ENCODE measurements at places on chromosomes 7 and 10.
A peak's percentile ranks its signal among the peaks of the same experiment; 100 is the strongest.

DNA sequence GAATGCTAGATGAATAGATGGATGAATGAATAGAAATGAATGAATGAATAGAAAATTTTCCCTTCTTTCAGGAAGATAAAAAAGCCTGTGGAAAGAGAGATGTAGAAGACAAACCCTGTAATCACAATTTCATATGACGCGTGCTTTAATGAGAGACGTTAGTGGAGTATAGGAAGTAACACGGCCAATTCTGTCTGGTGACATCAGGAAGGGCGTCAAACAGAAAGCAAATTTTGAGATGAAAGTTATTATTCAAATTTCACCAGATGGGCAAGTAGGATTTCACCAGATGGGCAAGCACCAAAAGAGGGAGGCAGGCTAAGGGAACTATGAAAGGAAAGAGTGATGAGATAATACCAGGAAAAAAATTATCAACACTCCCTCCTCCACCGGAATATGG lies 128.9 kb upstream of the PRSS1 start:
- no peak for DNase-seq

- no peak for DNase-seq
Measured at GRCh38 chr7:90383861-90384260, 19.4 kb upstream of the CLDN12 start.

- DNase-seq, result no peak
Measured at GRCh38 chr10:45302573-45302972, 12.8 kb downstream of the OR13A1 start.

- no peak for DNase-seq
Measured at GRCh38 chr7:156842317-156842716, 50.7 kb downstream of the LMBR1 start.

DNA sequence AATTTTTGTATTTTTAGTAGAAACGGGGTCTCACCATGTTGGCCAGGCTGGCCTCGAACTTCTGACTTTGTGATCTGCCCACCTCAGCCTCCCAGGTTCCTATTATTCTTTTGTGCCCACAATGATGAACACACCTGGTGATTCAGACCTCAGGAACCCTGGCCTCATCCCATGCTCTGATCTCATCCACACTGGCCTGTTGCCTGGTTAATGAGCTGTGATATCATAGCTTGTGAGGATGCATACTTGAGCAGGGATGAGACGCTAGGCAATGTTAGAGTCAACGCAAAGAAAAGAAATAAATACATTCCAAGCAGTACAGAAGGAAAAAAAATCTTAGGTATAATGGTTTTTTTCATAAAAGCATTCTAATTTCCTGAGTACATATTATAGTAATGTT lies 82.4 kb upstream of the RNF32 start:
- no peak for DNase-seq

DNA sequence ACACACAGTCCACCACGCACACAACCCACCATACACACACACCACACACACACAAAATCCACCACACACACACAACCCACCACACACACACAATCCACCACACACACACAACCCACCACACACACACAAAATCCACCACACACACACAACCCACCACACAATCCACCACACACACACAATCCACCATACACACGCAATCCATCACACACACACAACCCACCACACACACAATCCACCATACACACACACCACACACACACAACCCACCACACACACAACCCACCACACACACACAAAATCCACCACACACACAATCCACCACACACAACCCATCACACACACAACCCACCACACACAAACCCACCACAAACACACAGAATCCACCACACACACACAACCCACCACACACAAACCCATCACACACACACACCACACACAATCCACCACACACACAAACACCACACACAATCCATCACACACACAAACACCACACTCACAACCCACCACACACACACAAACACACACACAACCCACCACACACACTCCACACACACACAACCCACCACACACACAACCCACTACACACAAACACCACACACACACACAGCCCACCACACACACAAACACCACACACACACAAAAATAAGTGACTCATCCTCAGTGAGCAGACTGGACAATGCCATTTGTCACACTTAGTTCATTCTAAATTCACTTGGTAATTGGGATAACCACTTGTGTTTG lies 8.8 kb upstream of the REPIN1 start:
- DNase-seq, result peak; percentile 13

DNA sequence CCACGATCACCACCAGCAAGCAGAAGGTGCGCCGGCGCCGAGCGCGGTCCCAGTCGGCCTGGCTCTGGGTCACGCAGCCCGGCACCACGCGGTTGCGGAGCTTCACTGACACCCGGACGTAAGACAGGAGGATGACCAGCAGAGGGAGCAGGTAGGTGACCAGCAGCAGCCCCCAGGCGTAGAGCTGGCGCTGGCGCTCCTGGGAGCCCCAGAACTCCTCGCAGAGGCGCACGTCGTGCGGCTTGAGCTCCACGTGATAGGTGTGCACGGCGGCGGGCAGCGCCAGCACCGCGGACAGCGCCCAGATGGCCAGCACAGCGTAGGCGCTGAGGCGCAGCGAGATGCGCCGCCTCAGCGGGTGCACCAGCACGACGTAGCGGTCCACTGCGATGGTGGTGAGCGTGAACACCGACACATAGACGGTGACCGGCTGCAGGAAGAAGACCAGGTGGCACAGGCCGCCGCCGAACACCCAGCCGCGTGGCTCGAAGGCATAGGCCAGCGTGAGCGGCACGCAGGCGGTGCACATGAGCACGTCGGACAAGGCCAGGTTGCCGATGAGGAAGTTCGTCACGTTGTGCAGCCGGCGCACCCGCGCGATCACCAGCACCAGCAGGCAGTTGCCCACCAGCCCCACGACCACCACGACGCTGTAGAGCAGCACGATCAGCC lies 920 bp downstream of the PRLHR start:
- peak; percentile 98 for DNase-seq

DNA sequence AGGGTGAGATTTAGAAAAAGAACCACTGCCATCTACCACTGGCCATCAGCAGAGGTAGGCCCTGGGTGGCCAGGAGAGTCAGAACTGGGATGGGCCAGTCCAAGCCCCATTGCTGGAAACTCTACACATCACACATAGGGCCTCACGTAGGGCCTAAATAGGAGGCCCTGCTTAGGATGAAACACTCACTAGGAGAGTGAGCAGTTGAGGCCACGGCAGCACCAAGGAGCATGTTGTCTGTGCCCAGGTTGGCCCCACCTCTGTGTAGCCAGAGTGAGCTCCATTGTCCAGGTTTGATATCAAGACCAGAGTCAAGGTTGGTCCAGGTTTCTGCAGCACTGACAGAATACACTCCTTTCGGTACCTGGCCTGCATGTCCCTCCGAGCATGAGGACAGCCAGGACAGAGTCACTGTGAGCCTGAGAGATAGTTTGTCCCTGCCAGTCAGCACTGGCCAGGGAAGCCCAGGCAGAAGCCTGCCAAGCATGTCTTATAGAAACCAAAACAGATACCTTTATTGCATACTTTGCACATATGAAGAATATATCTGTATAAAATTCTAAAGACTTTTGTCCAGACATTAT lies 77.9 kb upstream of the CAMK2B start:
- DNase-seq, result no peak

DNA sequence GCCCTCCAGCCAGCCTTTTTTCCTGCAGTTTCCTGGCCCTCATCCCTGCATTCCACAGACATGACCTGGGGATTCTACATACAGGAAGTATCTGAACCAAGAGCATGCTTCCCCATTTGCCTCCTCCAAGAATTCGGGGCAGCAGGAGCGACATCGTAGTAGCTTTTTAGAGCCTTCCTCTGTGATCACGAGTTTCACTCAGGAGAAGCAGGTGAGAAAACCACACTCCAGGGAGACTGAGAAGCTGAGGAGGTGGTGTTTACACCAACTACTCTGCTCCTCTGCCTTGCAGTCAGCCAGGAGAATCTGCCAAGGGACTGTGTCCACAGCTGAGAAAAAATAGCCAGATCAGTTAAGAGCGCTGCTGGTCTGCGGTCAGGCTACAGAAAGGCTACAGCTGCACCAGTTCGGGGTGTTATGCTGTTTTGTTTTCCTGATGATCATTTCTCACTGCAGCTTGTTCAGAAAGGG lies 54.1 kb downstream of the HSPA12A start:
- peak; percentile 76 for DNase-seq

DNA sequence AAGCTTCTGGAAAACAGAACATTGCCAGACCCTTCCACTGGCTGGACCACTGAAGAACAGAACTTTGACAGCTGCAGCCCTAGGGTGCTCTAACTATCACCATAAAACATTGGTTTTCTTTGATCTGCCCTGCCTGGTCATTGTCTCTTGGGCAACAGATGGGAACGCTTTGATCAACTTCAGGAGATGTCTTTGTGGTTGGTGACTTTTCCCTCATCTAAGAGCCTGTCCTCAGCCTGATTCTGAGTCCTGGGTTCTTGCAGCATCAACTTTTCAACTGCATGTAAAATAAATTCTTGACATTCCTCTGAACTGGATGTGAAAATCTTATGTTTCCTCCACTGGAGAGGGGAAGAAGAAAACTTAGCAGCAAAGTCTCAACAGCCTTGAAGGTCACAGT lies 53.1 kb upstream of the ZNRF2 start:
- DNase-seq, result no peak

DNA sequence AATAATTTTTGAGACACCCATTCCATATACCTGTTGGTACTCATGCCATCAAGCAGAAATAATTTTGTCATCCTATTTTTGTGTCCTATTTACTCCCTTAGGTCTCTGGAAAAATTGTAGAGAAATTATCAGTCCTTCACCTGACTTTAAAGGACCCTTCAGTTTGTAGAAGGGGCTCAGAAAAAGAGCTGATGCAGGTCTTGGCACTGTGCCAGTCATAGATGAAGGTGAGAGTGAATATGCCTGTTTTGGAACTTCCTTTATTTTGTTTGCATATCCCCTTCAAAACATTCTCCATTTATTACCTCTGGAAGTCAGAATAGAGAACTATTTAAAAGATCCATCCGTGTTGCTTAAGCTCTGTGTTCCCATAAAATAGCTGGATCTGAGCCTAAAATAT lies 321.0 kb upstream of the TPK1 start:
- no peak for DNase-seq

- no peak for DNase-seq
Measured at GRCh38 chr10:3978761-3979160, 193.8 kb upstream of the KLF6 start.

DNA sequence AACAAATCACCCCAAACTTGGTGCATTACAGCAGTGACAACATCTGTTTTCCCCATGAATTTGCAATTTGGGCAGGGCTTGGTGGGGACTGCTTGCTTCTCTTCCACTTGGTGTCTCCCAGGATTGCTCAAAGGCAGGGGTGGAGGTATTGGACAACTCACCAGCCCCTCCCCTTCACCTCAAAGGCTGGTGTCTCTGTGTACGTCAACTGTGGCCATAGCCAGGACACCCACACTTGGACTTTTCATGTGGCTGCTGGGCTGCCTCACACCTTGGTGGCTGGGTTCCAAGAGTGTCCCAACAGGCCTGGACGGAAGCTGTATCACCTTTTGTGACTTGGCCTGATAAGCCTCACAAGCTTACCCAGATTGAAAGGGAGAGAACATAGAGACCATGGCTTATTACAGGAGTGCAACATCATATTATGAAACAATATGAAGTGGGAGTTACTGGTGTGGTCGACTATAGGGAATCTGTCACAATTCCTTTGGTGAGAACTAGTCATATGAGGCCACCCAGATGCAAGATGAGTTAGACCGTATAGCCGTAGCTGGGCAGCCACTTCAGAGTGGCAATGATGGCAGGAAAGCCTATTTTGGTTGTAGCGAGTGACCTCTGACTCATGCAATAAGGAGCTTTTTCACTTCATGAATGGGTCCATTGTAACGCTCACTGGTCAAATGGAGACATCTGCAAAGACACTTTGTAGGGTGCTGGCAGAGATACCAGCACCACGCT lies 187.6 kb upstream of the ITGB1 start:
- DNase-seq, result no peak

GRCh38 chr10:33257439-33258080 lies 76.9 kb downstream of the NRP1 start:
- DNase-seq, result no peak

GRCh38 chr10:418894-419293 lies 270.6 kb downstream of the DIP2C start:
- no peak for DNase-seq

GRCh38 chr10:66719483-66719882 lies 206.4 kb upstream of the LRRTM3 start:
- no peak for DNase-seq

GRCh38 chr7:108329514-108329913 lies 126.7 kb downstream of the NRCAM start:
- no peak for DNase-seq

DNA sequence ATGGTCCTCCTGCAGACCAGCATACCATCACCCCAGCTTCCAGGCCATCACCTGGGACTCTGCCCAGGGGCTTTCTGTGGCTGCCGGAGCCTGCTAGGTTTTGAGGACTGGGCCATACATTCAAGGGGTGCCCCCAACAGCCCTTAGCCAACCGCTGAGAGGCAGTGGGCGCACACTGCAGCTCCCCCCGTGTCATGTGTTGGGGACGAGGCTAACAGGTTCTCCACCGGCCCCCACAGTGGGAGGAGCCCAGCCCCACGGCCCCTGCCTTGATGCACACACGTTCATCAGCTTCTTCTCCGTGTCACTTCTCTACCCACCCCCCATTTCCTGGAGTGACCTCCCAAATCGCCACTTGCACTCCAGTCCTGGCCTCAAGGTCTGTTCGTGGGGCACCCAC lies 543.2 kb upstream of the FOXK1 start:
- no peak for DNase-seq

- DNase-seq, result no peak
Measured at GRCh38 chr10:11272915-11273389, 255.3 kb downstream of the CELF2 start.

GRCh38 chr10:75916906-75917305 lies 485.5 kb downstream of the LRMDA start:
- DNase-seq, result peak; percentile 63

- DNase-seq, result no peak
Measured at GRCh38 chr7:79736418-79736817, 283.0 kb upstream of the MAGI2 start.

GRCh38 chr7:44201813-44202212 lies 1.0 kb downstream of the YKT6 start:
- DNase-seq, result no peak

GRCh38 chr7:89837515-89837914 lies 316.8 kb upstream of the STEAP1 start:
- DNase-seq, result no peak

DNA sequence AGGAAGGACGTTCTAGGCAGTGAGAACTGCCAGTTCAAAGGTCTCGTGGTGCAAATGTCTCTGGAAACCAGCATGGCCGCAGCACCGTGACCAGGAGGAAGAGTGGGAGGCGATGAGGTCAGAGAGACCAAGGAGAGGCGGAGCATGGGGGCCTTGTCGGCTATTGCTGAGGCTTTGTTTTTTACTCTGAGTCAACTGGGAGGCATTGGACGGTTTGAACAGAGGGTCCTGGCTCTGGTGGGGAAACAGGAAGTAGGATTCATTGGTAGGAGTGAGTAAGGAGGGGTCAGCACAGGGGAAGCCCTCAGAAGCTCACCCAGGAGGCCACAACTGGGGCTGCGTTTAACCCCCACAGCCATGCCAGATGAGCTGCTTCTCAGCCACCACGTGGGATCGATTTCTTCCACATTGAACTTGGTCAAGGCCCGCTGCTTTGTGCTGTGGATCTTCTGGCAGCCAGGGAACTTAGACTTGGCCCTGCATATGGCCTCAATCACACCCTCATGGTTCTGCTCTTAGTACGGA lies 22.2 kb upstream of the SH2B2 start:
- peak; percentile 45 for DNase-seq

GRCh38 chr10:125192620-125193019 lies 32.3 kb upstream of the CTBP2 start:
- DNase-seq, result no peak

GRCh38 chr7:154451480-154452457 lies 399.6 kb downstream of the DPP6 start:
- peak; percentile 60 for DNase-seq

GRCh38 chr7:130996833-130997231 lies 262.8 kb upstream of the KLF14 start:
- no peak for DNase-seq

All from endodermal cell (in vitro differentiated cells).